ENCODE measurements at places on chromosomes 13 and 19.
A peak's percentile ranks its signal among the peaks of the same experiment; 100 is the strongest.

DNA sequence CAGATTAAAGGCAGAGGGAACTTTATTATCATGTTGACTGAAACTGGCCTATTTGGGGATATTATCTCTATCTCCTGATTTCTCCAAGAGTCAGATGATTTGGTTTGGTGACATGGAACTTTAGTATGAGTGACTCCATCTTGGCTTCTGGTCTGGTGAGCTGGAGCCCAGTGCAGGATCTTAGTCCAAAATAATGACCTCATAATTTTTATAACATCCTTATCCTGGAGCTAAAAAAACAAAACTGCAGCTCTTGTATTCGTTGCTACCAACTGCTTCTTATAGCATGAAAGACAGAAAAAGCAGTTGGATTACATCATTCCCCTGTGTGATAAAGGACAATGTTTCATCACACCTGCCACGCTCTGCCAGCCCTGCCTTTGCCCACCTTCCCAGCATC is 39.3 kb upstream of the RNF17 start:
- no peak for DNase-seq

- no peak for DNase-seq
Measured at GRCh38 chr19:14370169-14370939, 10.9 kb upstream of the ADGRE5 start.

DNA sequence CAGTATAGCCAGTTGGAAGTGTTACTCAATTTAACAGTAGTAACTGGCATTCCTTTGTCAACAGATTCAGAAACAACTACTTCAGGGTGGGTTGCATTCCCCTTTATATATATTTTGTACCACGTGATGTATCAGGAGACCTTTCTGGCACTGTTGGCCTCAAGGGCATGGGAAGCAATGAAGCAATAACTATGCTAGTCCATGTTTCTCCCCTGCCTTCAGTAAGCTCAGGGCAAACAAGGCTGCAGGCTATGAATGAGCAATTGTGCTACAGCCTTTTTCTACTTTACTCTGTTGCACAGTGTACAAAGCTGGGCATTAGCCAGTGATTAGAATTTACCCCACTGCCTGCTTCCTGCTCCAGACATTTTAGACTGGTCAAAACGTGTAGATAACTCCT is 348.8 kb downstream of the GPC5 start:
- no peak for DNase-seq

GRCh38 chr19:46131485-46132143 is 7.1 kb upstream of the IGFL3 start:
- DNase-seq = peak; percentile 26

GRCh38 chr13:98965325-98965724 is 12.5 kb downstream of the DOCK9 start:
- DNase-seq = no peak

DNA sequence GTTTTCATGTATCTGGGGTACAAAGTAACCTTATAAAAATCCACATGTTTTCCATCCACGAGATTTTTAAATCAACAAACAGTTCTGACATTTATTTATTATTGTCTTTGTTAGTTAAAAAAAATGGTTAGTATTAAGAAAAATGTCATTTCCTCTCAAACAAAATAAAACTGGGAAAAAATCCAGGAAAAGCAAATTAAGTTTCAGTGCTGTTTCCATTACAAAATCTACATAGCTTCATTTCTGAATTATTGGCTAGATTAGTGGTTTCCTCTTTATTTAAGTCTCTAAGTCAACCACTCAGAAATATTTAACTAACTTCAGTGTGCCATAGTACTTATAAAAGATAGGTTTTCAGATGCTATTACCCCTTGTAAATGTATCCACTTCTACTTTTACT is 49.1 kb downstream of the MZT1 start:
- no peak for DNase-seq

DNA sequence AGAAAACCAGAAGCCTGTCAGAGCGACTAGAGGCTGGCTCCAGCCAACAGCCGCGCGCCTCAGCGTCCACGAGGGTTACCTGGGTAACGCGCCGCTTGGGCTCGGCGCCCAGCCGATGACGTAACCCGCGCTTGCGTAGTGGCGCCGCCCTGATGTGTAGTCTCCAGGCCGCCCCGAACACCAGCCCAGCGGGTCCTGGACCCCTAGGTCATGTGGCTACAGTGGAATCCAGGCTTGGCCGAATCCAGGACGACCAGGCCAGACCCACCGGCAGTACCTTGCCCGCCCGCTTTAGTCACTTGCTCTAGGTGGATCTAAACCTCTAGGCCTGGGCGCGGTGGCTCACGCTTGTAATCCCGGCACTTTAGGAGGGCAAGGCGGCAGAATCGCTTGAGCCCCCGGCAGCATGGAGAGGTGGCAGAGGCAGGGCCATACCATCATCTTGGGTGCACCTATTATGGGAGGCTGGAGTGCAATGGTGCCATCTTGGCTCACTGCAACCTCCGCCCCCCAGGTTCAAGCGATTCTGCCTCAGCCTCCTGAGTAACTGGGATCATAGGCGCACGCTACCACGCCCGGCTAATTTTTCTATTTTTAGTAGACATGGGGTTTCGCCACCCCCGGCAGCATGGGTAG is 7.2 kb upstream of the ZNF606 start:
- DNase-seq = peak; percentile 61

DNA sequence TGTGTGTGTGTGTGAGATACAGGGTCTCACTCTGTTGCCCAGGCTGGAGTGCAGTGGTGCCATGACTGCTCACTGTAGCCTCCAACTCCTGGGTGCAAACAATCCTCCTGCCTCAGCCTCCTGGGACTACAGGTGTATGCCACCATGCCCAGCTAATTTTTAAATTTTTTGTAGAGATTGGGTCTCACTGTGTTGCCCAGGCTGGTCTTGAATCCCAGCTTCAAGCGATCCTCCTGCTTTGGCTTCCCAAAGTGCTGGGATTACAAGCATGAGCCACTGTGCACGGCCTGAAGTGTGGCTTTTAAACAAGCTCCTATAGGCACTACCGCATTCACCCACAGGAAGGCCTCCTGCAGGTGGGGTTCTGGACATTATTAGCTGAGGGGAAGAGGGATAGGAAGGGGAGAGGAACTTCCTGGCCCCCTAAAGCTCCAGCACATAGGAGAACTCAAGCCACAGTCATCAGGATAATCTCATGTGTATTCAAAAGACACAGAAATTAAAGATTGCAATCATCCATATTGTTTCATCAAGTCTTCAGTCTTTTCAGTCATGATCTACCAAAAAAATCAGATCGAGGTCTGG is 24.8 kb upstream of the SLC46A3 start:
- no peak for DNase-seq

DNA sequence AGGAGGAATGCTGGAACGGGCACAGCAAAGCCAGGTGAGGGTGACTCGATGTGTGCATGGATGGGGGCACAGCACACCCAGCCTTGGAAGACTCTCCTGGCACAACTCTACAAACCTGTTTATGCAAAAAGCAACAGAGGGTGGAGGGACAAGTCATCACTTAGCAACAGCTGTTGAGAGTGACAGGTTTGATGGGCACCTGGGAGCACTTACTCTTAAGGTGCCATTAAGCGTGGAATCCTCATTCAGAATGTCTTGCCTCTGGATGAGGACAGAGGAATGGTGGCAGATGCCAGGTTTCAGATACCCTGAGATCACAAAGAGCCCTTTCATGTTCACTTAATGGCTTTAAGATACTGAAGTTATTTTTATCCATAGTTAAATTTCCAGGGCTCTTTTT is 97.0 kb downstream of the DCT start:
- DNase-seq = no peak

DNA sequence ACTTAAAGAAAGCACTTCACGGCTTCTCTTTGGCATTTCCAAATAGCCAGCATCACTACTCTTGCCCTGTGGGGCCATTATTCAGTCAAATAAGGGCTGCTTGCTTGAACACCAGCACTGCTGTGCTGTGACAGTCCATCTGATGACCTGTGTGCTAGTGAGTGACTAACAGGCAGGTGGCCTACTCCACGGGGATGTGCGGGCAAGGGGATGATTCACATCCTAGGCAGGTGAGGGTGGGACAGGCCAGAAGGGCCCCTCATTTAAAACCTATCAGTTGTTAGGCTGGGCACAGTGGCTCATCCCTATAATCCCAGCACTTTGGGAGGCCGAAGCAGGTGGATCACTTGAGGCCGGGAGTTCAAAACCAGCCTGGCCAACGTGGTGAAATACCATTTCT is 8.2 kb downstream of the CCNE1 start:
- no peak for DNase-seq

GRCh38 chr13:35720690-35721554 is 244.4 kb upstream of the MAB21L1 start:
- peak; percentile 35 for DNase-seq
